ENCODE measurements at places on chromosomes 16 and 17.

DNA sequence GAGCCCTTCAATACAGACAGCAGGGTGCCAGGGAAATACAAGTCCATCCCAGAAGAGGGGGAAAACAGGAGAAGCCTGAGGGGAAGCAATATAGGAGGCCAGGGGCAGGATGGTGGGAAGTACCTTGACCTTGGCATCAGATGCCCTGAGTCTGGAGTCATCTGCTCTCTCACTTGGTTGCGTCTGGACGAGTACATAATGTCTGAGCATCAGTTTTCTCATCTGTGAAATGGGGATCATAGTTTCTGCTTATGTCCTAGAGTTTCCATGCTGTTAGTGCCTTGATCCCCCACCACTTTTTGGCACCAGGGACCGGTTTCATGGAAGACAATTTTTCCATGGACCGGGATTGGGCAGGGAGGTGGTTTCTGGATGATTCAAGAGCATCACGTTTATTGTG lies 2.3 kb downstream of the STAT5A start:
- no peak for DNase-seq

GRCh38 chr17:29674281-29674680 lies 51.6 kb upstream of the CORO6 start:
- DNase-seq: no peak

DNA sequence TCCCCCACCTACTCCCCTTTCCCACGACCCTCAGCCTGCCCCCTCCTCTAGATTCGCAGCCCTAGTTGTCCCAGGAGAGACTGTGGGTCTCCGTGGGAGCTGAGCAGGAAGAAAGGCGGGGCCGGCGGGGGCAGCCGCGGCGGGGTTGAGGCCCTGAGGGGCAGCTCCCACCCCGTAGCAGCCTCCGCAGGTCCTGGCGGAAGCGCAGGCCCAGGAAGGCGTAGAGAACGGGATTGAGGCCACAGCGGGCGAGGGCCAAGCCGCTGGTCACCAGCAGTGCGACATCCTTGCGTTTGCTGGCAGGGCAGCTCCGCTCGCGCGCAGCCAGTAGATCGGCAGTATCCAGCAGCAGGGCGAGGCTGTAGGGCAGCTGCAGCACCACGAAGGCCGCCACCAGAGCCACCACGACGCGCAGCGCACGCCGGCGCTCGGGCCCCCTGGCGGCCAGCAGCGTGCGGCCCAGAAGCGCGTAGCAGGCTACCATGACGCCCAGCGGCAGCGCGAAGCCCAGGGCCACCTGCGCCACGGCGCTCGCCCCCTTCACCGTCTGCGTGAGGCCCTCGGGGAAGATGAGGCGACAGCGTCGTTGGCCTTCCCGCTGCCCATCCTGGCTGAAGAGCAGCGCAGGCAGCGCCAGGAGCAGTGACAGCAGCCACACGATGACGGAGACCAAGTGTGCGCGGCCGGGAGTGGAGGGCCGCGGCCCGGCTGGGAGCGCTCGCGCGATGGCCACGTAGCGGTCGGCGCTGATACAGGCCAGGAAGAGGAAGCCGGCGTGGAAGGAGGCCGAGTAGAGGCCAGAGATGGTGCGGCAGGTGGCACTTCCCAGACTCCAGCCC lies 1.9 kb downstream of the CCR10 start:
- peak; percentile 73 for DNase-seq

DNA sequence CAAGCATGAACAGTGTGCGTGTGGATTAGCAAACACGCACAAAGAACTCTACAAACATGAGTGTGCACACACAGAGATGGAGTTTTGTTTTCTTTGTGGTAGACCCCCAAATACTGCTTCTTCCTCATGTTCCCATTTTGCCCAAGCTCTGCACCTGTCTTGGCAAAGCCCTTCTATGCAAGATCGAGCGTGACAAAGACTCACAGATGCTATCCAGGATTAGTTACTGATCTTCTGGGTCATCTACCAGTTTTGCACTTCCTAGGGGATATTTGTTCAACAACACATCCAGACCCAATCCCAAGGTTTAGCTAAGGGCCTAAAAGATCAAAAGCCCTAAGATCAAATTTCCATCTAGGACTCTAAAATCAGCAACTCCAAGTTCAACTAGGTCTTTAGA lies 16.0 kb downstream of the LRRC36 start:
- no peak for DNase-seq

DNA sequence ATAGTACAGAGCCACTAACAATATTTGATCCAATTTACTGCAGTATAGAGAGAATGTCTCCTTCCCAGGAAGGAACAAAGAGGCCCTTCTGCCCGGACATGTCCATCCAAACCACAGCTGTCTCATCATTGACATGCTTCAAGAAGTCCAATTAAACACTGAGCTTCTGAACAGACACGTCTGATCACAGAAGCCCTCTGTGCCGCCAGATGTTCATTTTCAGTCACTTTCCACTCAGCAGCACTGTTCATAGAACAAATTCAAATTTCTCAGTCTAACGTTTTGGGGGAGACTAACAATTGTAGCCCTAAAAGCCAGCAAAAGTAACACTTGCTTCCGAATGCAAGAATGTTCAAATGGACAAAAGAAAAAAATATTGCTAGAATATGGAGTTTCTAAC lies 15.3 kb downstream of the ZC3H7A start:
- no peak for DNase-seq

GRCh38 chr16:48188449-48189102 lies 32.8 kb upstream of the ABCC12 start:
- DNase-seq: no peak

DNA sequence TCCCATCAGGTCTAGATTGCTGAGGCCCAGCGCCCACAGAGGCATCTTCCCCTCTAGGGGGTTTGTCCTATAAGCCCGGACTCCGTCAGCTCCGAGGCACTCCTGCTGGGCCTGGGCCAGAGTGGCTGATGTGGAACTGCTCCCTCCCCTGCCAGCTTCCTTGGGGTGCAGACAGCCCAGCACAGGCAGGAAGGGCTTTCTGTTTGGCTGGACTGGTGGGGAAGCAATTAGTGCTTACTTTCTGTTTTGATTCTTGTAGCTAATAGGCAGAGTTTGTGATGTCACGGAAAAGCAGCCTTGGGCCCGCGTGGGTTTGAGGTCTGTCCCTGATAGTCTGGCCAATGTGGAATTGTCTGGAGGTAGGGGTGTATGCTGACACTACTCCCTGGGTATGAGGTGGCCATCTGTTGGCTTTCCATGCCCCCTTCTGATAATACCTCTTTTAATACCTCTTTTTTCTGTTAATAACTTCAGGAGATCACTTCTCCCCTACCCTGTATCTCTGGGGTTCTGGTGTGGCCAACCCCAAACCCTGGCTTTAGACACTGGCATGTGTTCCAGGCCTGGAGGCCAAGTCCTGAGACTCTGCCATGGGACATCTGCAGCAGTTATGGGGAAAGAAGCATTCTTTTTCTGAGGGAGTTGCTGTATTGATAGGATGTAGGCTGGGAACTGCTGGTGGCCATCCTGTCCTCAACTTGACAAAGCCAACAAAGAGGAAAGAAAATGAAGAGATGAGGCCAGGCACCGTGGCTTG lies 190.9 kb downstream of the RAB11FIP4 start:
- no peak for DNase-seq

DNA sequence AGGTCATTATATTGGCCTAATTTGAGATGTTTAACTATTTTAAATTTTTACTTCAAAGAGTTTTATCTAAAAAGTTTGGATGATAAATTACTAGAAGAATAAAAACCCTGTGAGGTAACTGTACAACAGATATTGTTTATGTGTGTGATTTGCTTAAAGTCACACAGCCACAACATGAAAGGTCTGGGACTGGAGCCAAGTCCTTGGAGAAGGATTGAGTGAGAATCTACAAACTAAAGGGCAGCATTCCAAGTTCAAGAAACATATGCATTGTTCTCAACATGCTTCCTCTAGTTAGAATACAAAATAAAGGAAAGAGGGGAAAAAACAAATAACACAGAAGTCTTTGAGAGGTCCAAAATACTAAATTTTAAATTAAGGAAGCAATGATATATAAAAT lies 131.5 kb upstream of the MON1B start:
- DNase-seq: no peak

- peak; percentile 47 for DNase-seq
Observed at GRCh38 chr17:75130632-75131277, 787 bp downstream of the NT5C start.

GRCh38 chr16:70395345-70395901 lies 43.5 kb downstream of the ST3GAL2 start:
- peak; percentile 75 for DNase-seq

DNA sequence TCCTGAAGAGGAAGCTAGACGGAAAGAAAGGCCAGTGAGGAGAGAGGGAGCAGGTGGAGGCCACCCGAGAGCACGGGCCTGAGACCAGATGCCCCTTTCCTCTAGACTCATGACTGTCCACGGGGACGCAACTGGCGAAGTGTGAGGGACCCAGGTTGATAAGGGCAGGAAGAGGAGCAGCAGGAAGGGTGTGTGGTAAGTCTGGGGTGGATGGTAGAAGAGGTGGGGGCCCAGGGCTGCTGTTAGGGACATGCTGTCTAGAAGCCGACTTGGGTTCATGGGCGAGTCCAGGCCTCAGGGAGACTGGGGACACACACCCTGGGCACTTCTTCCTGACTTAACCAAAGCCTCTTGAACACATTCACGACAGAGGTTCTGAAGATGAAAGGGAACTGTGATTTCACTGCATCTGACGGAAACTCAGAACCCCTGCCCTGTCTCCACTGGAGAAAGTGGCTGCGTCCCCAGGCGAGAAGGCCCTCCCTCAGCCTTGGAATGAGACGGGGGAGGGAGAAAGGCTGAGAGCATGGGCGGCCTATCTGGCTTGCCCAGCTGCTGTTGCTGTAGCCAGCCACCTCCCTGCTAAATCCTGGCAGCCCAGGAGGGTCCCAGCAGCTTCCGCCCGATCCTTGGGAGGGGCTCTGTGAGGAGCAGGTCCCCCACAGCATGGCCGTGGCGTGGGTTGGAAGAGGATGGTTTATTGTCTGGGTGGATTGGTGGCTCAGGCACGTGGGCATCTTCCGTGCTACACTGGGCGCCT lies 6.0 kb downstream of the HIC1 start:
- no peak for DNase-seq
